ENCODE measurements at places on chromosomes 1 and 21. TPM values are rescaled to one million over a fixed set of nuclear protein-coding genes. Genes with fewer than 3 reads are reported as not detected.

Gene NMNAT2
- polyA plus RNA-seq = 4.2 TPM

- DNase-seq = no peak
Measured at GRCh38 chr21:33640697-33641351, 717 bp downstream of the CRYZL1 start.

DNA sequence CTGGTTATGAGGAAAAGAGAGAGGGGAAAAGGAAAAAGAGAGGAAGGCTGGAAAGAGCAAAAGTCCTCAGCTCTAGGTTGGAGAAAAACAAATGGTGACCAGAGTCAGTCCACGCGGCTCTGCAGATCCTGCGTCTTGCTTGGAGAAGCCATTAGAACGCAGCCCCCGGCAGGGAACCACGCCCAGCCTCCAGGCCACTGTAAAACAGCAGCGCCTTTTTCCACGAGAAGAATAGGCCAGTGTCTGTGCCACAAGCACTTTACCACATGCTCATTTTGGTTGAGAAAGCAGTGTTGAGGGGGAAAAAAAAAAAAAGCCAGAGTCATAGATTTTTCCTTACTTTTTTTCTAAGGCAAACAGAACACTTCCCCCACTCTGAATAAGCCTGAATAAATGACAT lies 846.9 kb upstream of the ADAMTS5 start:
- DNase-seq = no peak

DNA sequence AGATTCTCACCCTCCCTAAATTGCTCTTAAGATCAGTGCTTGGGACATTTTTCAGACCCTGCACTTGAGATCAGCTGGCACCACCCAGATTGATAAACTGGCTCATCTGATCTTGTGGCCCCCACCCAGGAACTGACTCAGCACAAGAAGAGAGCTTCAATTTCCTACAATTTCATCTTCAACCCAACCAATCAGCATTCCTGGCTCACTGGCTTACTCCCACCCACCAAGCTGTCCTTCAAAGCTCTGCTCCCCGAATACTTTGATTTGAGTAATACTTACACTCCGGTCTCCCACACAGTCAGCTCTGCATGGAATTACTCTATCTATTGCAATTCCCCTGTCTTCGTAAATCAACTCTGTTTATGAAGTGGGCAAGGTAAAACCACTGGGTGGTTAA lies 461.9 kb upstream of the RGS18 start:
- no peak for DNase-seq

GRCh38 chr1:78843111-78843510 lies 163.4 kb downstream of the ADGRL4 start:
- no peak for DNase-seq

Data from left kidney (tissue), 8 donors.